Large intestine (tissue), 12 donors: ENCODE measurements at places on chromosomes 1 and 21.
A peak's percentile ranks its signal among the peaks of the same experiment; 100 is the strongest.

DNA sequence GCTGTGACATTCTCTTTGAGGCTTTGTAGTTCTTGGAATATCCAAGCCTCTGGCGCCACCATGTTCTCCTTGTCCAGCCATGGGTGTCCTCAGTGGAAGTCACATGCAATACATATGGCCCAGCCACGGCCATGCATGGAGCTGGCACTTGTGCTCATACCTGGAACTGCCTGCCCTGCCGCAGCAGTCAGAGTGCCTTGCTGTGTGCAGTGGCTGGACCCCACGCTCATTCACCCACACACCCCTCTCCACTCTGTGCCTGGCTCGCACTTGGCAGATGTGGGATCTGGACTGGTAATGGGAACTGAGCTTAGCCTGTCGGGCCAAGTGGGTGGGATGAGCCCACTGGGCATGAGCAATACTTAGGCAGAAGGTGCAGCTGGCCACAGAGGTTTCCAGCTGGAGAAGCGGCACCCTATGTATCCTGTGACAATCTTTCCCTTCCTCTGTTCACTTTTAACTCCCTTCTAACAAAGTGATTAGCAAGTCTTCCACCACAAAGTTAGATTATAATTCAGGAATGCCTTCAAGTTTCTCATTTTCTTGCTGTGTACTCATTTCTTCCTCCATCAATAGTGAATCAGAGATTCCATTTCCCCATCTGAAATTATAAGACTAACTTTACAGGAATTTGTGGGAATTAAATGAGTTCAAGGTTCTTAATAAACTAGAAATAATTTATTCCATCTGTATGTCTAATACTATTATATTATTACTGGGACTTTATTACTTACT is 351.6 kb upstream of the NCAM2 start:
- no peak overlapping the region for H3K27ac ChIP-seq
- H3K27me3 ChIP-seq: no peaks in the 10 kb centered on the region
- DNase-seq: no peak
- H3K36me3 ChIP-seq: no peaks in the 10 kb centered on the region
- no peak overlapping the region for H3K4me3 ChIP-seq

DNA sequence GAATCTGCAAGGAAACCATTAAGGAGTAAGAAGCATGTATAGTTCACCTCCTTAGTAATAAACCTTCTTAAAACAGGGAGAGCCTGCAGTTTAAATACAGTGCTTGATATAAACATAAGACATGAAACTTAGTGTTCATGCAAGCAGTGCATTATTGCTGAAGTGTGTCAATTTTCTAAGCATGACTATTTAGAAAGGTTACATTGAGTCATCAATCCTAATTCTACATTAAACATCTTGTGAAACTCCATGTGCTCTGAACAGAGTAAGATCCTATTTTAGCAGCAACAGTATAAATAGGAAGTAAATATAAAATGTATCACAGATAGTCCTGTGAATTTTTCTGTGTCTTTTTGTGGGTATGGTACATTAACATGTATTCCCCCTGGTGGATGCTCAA is 135.5 kb downstream of the ESRRG start:
- no peak overlapping the region for H3K4me3 ChIP-seq
- no peaks in the 10 kb centered on the region for H3K4me1 ChIP-seq
- H3K27ac ChIP-seq: no peak overlapping the region
- H3K27me3 ChIP-seq: no peaks in the 10 kb centered on the region
- no peak for DNase-seq

GRCh38 chr1:195569934-195570333 is 1038.3 kb downstream of the KCNT2 start:
- H3K27me3 ChIP-seq: no peaks in the 10 kb centered on the region
- no peaks in the 10 kb centered on the region for H3K36me3 ChIP-seq
- DNase-seq: no peak
- H3K27ac ChIP-seq: no peak overlapping the region
- H3K4me3 ChIP-seq: no peak overlapping the region
- H3K4me1 ChIP-seq: no peaks in the 10 kb centered on the region

GRCh38 chr21:25895565-25896205 is 160.9 kb downstream of the GABPA start:
- no peaks in the 10 kb centered on the region for H3K4me1 ChIP-seq
- peaks cover 36% of the 10 kb centered on the region for H3K36me3 ChIP-seq
- no peaks in the 10 kb centered on the region for H3K27me3 ChIP-seq
- no peak overlapping the region for H3K4me3 ChIP-seq
- DNase-seq: no peak

- no peaks in the 10 kb centered on the region for H3K36me3 ChIP-seq
- H3K27me3 ChIP-seq: no peaks in the 10 kb centered on the region
- H3K4me1 ChIP-seq: peaks cover 29% of the 10 kb centered on the region
These were observed 9.5 kb downstream of the MR1 start for GRCh38 chr1:181043025-181043888.

DNA sequence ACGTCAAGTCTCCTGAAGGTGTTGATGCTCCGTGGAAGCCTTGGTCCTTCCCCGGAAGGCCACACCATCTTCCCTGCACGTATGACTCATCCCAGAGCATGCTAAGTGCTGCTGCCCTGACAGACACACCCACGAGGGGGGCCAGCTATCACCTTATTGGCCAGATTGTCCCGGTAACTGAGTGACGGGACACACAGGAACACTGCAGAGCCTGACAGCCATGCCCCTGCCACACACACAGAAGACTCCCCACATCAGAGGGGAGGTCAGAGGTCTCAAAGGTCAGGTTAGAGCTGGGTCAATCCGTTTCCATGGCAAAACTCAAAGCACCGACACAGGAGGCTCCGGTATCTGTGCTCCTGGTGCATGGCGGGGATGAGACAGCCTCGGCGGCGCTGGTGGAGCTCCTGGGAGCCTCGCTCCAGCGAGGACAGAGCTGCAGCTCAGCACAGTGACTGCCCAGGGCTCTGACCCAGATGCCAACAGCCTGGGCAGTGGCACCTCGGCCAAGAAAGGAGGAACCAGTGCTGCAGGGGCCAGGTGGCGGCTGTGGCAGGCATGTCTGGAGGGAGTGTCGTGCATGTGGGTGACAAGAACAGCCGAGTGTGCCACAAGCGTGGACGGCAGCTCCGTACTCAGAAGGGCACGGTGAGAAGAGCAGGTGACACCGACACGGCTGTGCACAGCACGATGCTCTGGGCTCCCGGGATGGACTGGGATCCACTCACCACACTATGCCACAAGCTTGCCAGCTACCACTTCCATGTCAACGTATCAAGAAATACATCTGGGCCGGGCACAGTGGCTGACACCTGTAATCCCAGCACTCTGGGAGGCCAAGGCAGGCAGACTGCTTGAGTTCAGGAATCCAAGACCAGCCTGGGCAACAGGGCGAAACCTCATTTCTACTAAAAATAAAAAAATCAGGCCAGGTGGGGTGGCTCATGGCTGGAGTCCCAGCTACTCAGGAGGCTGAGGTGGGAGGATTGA is 14.8 kb upstream of the TMEM240 start:
- no peaks in the 10 kb centered on the region for H3K27me3 ChIP-seq
- DNase-seq: peak; percentile 33
- H3K4me1 ChIP-seq: no peaks in the 10 kb centered on the region
- no peak overlapping the region for H3K27ac ChIP-seq
- H3K4me3 ChIP-seq: no peak overlapping the region

DNA sequence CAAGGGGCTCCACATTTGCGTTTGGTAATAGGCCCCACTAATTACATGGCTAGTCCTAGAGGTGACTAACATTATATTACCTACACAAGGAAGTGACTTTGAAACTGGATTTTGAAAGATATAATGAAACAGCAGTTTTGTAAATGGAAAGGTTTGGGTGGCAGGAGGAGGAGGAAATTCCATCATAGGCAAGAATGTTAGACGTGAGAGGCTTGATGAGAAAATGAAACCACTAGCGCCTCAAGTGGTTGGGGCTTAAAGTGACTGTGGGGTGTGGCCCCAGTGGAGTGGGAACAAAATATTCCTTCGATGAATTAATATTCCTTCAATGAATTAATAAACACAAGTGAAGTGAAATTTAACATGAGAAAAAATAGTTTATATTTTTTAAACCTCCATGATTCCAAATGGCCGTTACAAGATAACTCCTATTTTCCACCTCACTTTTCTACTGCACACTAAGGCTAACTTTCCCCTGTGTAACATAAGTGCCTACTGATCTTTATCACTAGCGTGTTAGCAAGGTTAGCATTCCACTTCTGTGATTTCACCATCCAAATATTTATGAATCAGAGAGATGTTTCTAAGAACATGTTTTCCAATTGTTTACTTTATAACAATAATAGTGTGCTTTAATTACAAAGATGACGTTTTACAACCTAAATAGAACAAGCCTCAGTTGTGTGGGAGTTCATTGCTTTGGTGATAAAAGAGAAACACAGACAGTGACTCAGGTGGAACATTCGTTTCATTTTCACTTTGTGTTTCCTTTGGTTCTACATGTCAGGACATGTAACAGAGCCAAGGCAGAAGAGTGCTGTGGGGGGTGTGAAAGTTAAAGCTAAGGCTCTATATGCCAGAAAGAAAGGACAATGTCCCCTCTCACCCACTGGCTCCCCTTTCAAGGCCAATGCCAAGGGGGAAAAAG is 12.5 kb upstream of the ATF3 start:
- no peak overlapping the region for H3K4me3 ChIP-seq
- no peaks in the 10 kb centered on the region for H3K36me3 ChIP-seq
- H3K27me3 ChIP-seq: peaks cover 4% of the 10 kb centered on the region

- no peak overlapping the region for H3K27ac ChIP-seq
- peaks cover 11% of the 10 kb centered on the region for H3K36me3 ChIP-seq
- no peak for DNase-seq
- no peak overlapping the region for H3K4me3 ChIP-seq
These were observed 19.2 kb downstream of the LAMC2 start for GRCh38 chr1:183205196-183205781.

GRCh38 chr1:75124510-75124909 is 9.7 kb upstream of the LHX8 start:
- no peak overlapping the region for H3K27ac ChIP-seq
- no peaks in the 10 kb centered on the region for H3K36me3 ChIP-seq
- peaks cover 59% of the 10 kb centered on the region for H3K27me3 ChIP-seq
- no peaks in the 10 kb centered on the region for H3K4me1 ChIP-seq
- H3K4me3 ChIP-seq: no peak overlapping the region

GRCh38 chr1:6508154-6508815 is 16.8 kb upstream of the PLEKHG5 start:
- H3K27me3 ChIP-seq: no peaks in the 10 kb centered on the region
- H3K4me3 ChIP-seq: no peak overlapping the region
- H3K36me3 ChIP-seq: no peaks in the 10 kb centered on the region
- peaks cover 4% of the 10 kb centered on the region for H3K4me1 ChIP-seq
- no peak overlapping the region for H3K27ac ChIP-seq

- H3K4me1 ChIP-seq: no peaks in the 10 kb centered on the region
- H3K36me3 ChIP-seq: no peaks in the 10 kb centered on the region
- no peak for DNase-seq
- H3K27ac ChIP-seq: no peak overlapping the region
- H3K27me3 ChIP-seq: peaks cover 17% of the 10 kb centered on the region
- H3K4me3 ChIP-seq: no peak overlapping the region
These were observed 79.4 kb upstream of the POU3F1 start for GRCh38 chr1:38125837-38126520.

- H3K36me3 ChIP-seq: no peaks in the 10 kb centered on the region
- no peak overlapping the region for H3K4me3 ChIP-seq
- H3K27me3 ChIP-seq: no peaks in the 10 kb centered on the region
- H3K4me1 ChIP-seq: no peaks in the 10 kb centered on the region
- no peak for DNase-seq
These were observed 417.7 kb upstream of the ZRANB2 start for GRCh38 chr1:71498542-71498941.

- no peaks in the 10 kb centered on the region for H3K36me3 ChIP-seq
- no peak overlapping the region for H3K27ac ChIP-seq
- DNase-seq: peak; percentile 31
- H3K4me1 ChIP-seq: no peaks in the 10 kb centered on the region
- no peaks in the 10 kb centered on the region for H3K27me3 ChIP-seq
These were observed 632.0 kb downstream of the SMYD3 start for GRCh38 chr1:245874942-245875580.

- no peaks in the 10 kb centered on the region for H3K36me3 ChIP-seq
- DNase-seq: no peak
- H3K4me3 ChIP-seq: no peak overlapping the region
- no peaks in the 10 kb centered on the region for H3K27me3 ChIP-seq
These were observed 103.9 kb downstream of the DPYD start for GRCh38 chr1:97816927-97817326.

- H3K27ac ChIP-seq: no peak overlapping the region
- H3K4me1 ChIP-seq: peaks cover 28% of the 10 kb centered on the region
- no peaks in the 10 kb centered on the region for H3K36me3 ChIP-seq
These were observed 106.1 kb downstream of the CRYAA start for GRCh38 chr21:43274946-43275310.

- no peak for DNase-seq
- no peaks in the 10 kb centered on the region for H3K36me3 ChIP-seq
- no peak overlapping the region for H3K4me3 ChIP-seq
These were observed 31.5 kb downstream of the PRKAA2 start for GRCh38 chr1:56676571-56677035.

DNA sequence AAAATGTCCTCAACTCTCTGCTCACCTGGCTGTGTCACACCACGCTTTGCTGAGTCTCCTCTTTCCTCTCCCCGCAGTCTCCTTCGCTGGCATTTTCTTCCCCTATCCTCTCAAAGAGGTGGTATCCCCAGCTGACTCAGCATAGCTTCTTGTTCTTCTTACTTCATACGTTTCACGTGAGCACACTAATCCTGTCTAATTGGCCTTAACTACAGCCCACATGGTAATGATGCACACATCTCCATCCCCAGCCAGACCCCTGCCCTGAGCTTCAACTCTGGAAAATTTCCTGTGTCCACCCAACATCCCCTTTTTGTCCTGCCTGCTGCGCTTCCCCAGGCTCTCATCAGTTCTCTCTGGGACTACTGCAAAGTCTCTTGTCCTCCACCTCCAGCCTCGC is 169.8 kb downstream of the TTLL7 start:
- DNase-seq: peak; percentile 6
- no peaks in the 10 kb centered on the region for H3K4me1 ChIP-seq
- no peak overlapping the region for H3K27ac ChIP-seq
- no peaks in the 10 kb centered on the region for H3K27me3 ChIP-seq
- H3K36me3 ChIP-seq: no peaks in the 10 kb centered on the region

DNA sequence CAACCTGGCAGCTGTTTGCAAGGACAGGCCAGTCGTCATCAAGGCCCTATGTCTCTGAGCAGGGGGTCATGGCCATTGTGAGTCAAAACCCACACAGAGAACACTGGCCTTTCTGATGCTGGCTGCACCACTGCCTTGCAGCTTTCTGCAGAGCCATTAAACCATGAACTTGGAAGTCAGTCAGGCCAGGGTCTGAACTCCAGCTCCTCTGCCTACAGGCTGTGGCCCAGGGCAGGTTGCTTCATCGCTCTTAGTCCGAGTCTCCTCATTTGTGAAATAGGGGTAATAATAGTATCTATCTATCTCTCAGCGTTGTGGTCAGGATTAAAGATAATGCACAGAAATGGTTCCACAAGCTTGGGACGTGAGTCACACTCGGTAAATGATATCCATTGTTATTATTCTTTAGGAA is 35.8 kb upstream of the HIVEP3 start:
- H3K4me3 ChIP-seq: no peak overlapping the region
- peak; percentile 0 for DNase-seq
- no peaks in the 10 kb centered on the region for H3K27me3 ChIP-seq

GRCh38 chr1:204147406-204148383 is 4.1 kb downstream of the ETNK2 start:
- H3K36me3 ChIP-seq: peaks cover 8% of the 10 kb centered on the region
- H3K27ac ChIP-seq: peak overlapping the region; percentile 58
- peaks cover 69% of the 10 kb centered on the region for H3K4me1 ChIP-seq
- no peak overlapping the region for H3K4me3 ChIP-seq
